ENCODE measurements at places on chromosomes 6 and 20.

GRCh38 chr6:1079525-1079924 is 232.4 kb upstream of the FOXQ1 start:
- peak; percentile 23 for DNase-seq

DNA sequence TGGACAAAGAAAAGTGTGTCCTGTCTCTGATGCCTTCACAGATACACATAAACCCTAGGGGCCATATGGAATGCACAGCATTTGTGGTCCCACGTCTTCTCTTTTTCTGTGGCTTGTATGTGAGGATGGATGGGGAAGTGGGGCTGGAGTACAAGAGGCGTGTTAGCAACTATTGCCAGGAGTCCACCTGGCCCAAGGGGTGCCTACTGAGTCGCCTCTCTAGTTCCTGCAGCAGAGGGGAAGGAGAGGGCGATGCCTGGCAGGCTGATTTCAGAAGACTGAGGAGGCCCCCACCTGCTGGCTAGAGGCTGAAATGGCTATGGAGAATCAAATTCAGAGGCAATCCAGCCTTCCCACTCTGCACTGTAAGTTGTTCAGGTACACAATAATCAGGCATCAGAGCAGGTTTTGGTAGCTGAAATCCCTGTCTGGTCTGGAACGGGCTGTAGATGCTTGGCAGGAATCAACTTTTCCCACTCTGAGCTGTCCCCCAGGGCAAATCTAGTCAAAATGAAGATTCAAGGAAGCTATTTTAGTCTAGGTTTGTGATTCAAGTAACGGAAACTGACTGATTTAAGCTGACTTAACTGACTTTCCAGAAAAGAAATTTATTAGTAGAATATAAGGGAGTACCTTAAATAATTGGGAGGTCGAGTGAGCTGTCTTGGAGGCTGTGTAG is 14.9 kb upstream of the PPARD start:
- peak; percentile 54 for DNase-seq

- DNase-seq, result peak; percentile 39
These were observed 542.6 kb downstream of the DHX35 start for GRCh38 chr20:39504710-39505094.

- DNase-seq, result no peak
These were observed 56.1 kb downstream of the ADGRG6 start for GRCh38 chr6:142357879-142358278.
